ENCODE measurements at places on chromosomes 3 and 15.
A peak's percentile ranks its signal among the peaks of the same experiment; 100 is the strongest.

DNA sequence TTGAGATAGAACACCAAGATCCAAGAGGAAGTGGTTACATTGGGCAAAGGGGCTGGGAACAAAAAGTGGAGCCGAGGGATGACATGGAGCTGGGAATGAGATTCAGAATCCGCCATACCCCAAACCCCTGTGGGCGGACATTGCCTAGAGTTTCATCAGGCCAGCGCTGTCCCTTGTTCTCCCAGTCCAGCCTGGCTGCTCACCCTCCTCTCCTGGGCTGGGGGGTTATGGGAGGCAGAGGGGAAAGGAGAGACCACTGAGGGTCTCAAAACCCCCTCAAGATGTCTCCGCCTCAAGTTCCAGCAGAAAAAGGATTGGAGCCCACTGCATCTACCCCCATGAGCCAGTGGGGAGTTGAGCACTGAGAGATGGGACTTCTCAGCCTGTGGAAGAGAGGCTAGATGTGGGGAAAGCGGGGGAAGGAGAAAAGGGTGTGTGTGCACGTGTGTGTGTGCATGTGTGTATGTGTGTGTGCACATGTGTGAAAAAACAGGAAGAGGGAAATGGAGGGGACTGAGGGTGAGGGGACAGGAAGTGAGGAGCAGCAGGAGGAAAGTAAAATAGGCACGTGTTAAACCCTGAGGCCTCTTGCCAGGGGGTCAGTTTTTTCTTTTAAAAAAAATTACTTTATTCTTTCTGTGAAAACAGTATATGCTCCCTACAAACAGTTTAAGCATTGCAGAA is 14.3 kb downstream of the GRM2 start:
- DNase-seq: no peak

- peak; percentile 33 for DNase-seq
These were observed 18.7 kb downstream of the TMEM43 start for GRCh38 chr3:14143271-14144225.

GRCh38 chr3:195732940-195733339 is 12.2 kb downstream of the MUC20 start:
- DNase-seq: no peak

GRCh38 chr3:106348139-106348690 is 479.4 kb upstream of the CBLB start:
- DNase-seq: no peak

DNA sequence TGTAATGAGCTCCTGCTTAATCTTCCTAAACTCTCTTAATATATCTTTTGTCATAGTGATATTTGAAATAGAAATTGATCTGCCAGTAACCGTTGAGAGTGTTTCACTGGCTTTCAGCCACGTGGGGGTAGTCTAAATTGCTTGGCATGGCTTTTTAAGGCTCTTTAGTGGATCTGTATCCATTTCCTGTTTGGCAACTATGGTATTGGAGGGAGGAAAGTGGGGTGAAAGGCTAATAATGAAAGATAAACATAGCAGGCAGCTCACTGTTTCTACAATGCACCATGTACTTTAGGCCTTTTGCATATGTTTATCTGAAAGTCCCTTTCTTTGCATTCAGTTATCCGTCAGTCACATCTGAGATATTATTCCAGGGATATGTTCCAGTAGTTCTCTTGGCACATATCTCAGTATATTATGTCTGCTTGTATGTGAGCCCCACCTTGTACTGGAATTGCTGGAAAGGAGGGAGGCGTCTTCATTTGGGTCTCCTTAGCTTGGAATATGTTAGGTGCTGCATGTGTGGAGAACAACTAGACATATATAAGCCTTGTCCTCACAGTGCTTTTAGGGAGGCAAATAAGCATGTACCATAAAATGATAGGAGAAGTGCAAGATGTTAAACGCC is 10.8 kb downstream of the TOPAZ1 start:
- DNase-seq: peak; percentile 23

- DNase-seq: peak; percentile 27
These were observed 11.8 kb upstream of the P2RY1 start for GRCh38 chr3:152823173-152823572.

GRCh38 chr3:64321747-64322146 is 96.5 kb upstream of the PRICKLE2 start:
- DNase-seq: no peak

DNA sequence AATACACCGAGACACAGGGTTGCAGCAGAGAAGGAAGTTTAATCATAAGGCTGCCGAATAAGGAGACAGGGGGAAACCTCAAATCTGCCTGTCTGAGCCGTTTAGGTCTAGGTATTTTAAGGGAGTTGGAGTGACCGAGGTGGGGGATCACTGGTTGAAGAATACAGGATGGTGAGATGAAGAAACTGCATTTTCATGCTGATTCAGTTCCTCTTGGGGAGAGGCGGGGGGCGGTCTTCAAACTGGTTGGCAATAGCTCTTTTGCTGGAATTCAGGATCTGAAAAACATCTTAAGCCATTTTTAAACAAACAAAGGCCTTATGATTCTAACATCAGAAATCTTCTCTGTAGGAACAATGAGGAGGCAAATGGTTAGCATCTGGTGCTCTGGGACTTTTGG is 699.5 kb upstream of the CFAP20DC start:
- no peak for DNase-seq

- DNase-seq: no peak
These were observed 41.6 kb downstream of the NKIRAS1 start for GRCh38 chr3:23875113-23875725.

GRCh38 chr3:151460228-151460627 is 633 bp downstream of the IGSF10 start:
- DNase-seq: peak; percentile 10

DNA sequence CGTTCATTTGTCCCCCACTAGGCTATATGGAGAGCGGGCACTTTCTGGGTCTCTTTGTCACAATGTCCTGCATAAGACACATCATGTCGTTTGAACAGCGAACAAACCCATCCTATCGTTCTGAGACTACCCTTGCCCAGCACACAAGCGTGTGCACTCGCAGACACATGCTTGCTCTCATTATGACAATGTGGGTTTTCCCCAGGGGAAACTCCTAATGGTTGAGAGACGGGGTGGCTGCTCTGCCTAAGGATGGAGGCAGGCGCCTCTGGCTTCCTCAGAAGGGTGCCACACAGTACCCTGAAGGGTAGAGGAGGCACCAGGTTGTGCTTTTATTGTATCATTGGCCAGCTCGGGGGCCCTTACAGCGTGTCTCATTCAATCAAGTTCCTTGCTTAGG is 51.0 kb upstream of the MYZAP start:
- DNase-seq: no peak

- no peak for DNase-seq
These were observed 8.8 kb downstream of the IL1RAP start for GRCh38 chr3:190522621-190523222.

DNA sequence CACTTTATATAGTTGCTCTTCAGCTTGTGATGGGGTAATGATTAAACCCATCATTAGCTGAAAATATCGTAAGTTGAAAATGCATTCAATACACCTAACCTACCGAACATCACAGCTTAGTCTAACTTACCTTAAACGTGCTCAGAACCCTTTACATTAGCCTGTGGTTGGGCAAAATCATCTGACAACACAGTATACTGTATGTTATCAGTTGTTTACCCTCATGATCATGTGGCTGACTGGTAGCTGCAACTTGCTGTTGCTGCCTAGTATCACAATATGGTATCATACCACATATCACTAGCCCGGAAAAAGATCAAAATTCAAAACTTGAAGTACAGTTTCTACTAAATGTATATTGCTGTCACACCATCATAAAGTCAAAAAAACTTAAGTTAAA is 9.5 kb downstream of the ZNF280D start:
- DNase-seq: no peak

DNA sequence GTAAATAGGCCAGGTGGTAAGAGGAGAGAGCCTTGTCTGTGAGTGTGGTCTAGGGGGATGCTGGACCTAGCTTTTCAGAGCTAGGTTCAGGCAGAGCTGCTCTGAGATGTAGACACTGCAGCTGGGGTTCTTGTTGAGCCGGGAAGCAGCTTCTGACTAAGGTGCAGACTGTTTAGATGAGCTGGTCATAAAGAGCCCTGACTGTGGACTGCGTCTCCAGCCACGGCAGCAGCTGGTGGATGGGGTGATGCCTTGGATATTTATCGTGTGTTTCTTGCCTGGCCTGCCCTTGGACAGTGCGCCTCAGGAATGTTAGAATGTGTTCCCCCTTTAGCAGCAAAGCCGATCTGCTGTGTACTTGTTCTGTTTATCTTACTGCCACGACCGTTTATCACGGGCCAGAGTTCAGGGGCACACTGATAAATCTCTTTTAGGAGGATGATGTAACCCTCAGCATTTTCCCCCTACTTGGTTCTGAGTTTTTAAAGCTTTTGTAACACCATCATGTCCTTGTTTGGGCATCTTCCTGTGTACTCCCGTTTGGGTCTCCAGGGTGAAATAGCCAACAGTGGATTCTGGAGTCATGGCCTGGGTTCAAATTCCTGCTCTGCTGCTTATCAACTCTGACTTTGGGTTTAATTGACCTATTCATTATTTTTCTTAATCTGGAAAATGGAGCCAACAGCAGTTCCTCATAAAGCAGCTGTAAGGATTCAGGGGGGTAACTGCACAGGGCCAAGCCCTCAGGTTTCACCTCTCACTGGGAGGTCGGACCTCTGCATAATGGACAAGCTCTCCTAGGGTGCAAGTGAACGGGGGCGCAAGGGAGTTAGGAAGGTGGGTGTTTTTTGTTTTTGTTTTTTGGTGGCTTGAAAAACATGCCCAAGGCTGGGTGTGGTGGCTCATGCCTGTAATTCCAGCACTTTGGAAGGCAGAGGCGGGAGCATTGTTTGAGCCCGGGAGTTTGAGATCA is 51.4 kb downstream of the FLNB start:
- peak; percentile 88 for DNase-seq

GRCh38 chr3:196274585-196274984 is 12.9 kb downstream of the PCYT1A start:
- no peak for DNase-seq

- no peak for DNase-seq
These were observed 32.1 kb downstream of the GRK7 start for GRCh38 chr3:141795276-141795675.

DNA sequence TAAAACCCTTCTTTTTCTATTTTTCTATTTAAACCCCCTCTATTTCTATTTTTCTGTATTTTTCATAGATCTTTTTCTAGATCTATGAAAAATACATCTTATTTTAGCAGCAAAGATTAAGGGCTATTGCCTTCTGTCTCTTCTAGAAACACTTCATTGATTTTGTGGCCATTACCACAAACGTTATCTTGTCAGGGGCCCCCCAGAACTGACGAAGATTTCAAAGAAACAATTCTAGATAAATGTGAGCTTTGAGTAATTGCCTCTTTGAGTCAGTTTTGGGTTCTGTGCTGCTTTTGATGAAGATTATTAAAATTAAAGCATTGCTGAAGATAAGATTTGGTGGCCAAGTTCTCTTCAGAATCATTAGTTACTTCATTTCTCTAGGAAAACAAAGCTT is 279.6 kb upstream of the PEX5L start:
- no peak for DNase-seq

DNA sequence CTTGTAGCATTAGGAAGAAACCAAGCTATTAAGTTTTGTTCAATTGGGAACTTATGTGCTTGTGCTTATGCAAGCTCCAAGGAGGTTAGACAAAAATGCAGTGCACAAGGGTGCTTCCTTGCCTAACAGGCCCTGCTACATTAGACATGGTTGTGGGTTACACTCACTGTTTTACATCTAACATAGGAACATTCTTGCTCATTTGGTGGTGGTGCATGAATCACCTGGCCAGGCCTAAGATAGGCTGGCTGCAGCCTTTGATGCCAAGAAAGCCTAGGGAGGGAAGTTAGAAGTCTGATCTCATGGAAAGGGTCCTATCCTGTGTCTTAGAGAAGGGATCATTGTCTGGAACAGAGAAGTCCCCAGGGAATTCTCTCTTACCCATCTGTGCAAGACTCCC is 43.5 kb downstream of the CA12 start:
- no peak for DNase-seq

GRCh38 chr15:69391046-69391757 is 22.9 kb upstream of the KIF23 start:
- no peak for DNase-seq

DNA sequence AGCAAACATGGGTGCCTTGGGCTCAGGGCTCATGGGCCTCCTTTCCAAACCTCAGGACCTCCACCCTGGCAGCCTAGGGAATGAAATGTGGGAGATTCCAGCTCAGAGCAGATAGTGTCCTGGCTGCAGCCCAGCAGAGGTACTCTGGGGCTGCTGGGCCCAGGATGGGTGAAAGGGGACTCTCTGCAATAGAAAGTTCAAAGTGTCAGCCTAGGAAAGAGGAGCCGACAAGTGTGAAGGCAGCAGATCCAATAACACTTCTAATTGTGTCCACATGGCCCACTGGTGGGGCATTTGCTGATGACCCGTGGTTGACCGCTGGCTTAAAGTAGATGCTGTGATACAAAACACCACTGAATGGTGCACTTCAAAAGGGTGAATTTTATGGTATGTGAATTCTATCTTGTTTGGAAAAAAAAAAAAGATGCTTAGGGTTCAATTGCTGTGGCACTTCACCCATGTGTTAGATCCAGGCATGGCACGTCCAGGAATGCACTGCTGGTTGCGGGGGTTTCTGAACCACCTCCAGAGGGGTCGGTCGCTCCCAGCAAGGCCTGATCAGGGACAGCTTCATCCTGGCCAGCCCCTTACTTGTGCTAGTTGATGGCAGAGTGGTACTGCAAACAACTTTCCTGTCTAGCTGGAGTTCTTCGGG is 20.9 kb downstream of the AMOTL2 start:
- no peak for DNase-seq

Measured in large intestine (tissue), 12 donors.